ENCODE measurements at places on chromosomes 1 and 21.
A peak's percentile ranks its signal among the peaks of the same experiment; 100 is the strongest.

DNA sequence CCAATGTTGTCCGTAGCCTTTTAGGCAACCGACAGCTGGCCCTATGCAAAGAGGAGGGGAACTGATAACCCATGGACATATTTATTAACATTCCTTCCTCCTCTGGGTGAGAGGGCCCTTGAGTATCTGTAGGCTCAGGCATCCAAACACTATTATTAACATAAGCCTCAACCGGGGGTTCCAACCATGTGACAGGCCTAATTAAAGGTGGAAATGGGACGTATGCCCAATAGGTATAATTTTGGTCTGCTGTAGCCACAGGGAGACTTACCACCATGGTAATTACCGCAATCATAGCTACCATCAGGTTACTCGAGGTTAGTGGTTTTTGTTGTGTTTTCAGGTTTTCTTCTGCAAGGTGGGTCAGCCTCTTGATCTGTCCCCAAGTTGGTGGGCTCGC is 5.3 kb downstream of the DAP3 start:
- DNase-seq, result no peak

DNA sequence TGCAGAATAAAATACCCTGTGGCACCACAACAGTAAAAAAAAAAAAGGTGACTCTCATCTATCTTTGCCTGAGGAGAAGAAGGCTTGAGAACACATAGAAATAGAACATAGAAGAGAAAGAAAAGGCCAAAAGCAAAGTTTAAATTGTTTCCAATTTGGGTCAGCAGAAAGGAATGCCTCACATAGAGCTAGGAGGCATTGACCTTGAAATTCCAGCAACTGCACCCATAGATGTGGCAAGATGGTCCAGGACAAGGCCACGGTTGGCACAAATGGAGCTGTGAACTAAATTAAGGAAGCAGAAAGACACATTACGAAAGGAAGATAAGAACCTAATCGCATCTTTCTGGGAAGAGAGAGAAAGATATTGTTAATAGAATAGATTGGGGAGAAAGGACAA is 588.3 kb downstream of the LMO4 start:
- no peak for DNase-seq

DNA sequence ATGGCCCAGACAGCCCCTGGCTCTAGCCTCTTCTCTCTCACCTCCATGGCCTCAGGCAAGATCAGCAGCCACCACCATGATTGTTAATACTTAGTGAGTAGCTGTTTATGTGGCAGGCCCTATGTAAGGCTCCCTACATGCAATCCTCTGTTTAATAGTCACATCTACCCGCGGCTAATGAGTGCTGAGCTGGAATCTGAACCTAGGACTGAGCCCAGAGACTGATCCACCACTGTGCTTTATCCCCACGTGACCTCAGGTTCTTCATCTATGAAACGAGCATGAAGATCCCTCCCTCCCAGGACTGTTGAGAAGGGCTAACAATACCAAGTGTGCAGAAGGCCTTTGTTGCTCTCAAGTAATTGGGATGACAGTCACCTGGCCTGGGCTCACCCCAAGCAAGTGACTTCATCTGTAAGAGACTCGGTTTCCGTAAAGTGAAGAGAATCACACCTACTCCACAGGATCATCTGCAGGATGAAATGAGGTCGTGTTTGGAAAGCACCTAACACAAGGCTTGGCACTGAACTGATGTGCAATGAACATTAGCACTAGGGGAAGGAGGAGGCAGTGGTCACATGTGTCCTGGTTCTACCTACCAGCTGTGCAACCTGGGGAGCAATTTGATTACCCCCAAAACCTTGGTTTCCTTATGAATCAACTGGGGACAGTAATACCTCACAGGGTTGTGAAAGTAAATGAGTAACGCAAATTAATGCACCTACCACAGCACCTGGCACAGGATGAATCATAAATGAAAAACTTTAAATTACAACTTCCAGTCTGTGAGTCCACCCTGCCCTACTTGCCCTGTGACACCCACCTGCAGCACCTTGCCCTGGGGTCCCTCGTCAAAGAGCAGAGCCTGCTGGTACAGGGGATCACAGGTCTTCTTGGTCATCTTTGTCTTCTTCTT is 37.2 kb downstream of the RIMS3 start:
- DNase-seq, result no peak

- DNase-seq, result no peak
Measured at GRCh38 chr1:114173680-114174079, 20.0 kb upstream of the SYT6 start.

- no peak for DNase-seq
Measured at GRCh38 chr1:75600781-75601180, 10.1 kb downstream of the SLC44A5 start.

DNA sequence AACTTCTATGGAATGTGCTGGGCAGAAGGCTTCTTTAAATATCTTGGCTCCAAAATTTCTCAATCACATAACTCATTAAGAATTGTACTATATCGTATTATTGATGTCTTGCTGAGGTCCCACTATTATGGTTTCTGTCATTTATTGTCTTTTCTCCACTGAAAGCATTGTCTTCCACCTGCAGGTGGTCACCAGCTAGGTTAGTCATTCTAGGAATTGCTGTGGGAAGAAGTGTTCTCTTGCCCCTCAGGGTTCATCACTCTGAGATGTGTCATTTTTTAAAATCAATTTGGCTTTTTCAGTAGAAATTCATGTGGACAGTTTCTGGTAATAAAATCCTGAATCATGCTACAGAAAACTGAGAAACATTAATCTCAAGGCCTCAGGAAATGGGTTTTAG is 66.1 kb downstream of the NCAM2 start:
- no peak for DNase-seq

GRCh38 chr1:72037745-72038343 is 244.5 kb downstream of the NEGR1 start:
- DNase-seq, result peak; percentile 47

GRCh38 chr1:106268070-106268469 is 788.4 kb upstream of the PRMT6 start:
- DNase-seq, result no peak

DNA sequence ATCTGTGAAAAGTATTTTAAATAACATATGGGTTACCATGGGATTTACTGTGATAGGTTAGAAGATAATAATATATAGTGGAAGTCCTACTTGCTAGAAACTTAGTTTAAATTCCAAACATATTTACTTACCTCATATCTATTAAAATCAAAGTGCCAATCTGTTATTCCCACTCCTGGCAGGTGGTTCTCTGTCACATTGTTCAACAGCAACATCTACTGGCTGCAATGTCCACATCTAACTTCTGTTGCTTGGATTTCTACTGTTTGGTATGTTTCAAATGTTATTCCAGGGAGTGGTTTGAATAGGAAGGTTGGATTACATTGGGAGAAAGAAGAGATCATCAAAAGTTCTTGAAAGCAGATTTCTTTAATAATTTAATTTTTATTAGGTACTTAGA is 122.5 kb upstream of the NCAM2 start:
- DNase-seq, result no peak

- DNase-seq, result no peak
Measured at GRCh38 chr1:818618-819291, 105.0 kb upstream of the SAMD11 start.

DNA sequence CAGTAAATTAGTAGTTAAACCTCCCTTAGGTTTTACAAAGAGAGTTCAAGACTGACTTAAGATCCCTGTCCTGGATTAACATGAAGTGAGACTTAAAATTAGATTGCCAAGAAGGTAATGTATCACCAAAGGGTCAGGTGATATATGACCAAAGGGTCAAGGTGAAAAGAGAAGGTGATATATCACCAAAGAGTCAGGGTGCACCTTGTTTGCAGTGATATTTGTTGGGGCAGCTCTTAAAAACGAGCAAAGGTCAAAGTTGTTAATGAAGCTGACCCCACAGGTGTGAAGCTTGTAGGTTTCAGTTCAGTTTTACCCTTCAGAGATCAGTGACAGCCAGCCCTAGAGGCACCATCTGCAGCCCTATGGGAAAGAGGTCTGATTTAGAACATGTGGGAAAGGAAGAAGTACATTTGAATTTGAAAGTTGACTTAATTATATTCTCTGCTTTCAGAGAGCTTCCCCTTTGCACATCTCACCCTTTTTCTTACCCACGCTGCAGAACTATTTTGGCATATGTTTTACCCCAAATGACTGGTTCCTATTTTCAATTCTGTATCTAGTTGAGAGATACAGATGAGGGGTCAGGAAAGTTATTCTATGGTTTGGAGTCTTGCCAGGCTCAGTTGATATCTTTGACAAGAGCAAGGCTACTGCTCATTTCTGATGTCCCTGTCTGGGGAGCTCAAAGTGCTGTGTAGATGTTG is 170.8 kb downstream of the S1PR1 start:
- no peak for DNase-seq

Data from lung microvascular endothelial cell (primary cell).